Progenitor cell of endocrine pancreas (in vitro differentiated cells): ENCODE measurements at places on chromosomes 3 and 15. TPM values are rescaled to one million over a fixed set of nuclear protein-coding genes. Genes with fewer than 3 reads are reported as not detected.

Gene WNT5A
- total RNA-seq, result 5.5 and 13.8 TPM in 2 replicates

Gene APOD
- not detected in 2 replicates for total RNA-seq

Gene RTP3
- not detected in 2 replicates for total RNA-seq

DNA sequence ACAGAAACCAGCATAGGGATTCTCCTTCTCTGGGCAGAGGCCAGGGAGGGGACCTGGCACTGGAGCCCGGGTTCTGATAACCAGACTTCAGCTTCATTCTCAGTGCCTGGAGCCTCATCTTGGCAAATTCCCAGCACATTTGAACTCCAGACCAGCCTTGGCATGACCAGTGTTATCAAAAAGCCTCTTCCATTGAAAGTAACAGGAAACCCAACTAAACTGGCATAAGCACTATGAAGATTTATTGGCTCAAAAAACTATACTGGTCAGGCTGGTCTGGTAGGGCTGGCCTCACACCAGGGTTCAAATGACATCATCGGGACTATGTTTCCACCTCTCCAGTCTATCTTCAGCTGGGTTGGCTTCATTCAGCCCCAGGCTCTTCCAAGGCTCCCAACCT, 48.1 kb upstream of the THUMPD3 start:
- no peak for DNase-seq

DNA sequence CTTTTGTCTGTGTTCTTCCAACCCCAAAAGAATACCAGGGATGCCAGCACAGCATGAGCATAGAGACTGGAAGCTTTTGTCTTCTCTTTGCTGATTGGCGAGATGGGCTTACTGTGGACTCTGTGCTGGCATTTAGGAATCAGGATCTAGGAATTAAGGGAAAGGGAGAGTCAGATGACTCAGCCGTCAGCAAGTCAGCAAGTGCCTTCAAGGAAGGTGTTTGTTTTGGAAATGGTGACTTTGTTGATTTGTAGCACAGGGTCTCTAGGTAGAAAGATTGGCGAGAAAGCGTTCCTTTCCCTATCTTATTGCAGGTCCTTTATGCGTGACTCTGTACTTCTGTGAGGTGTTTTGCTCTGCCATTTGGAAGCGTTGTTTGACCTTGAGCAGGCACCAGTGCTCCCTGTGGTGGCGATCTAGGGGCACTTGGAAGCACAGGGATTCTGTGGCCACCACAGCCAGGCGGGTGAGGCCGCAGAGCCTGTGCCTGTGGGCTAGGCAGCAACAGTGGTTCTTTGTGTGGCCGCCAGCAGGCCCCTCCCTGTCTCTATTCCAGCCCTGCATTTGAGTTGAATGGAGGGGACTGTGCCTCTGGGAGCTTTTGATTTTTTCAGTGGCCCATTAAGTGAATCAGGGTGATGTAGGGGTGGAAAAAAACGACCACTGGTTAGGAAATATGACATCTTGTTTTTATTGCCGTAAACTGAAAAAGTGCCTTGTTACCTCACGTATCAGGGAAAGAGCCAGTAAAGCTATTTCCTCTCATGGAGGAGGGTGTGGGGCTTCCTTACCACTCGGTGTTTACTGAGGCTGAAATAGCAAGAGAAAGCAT, 19.0 kb downstream of the FAN1 start:
- no peak for DNase-seq

- no peak for DNase-seq
These were observed 40.9 kb upstream of the LDHAL6B start for GRCh38 chr15:59165726-59166125.

GRCh38 chr3:42827023-42827422, 17.8 kb downstream of the ACKR2 start:
- DNase-seq, result no peak

DNA sequence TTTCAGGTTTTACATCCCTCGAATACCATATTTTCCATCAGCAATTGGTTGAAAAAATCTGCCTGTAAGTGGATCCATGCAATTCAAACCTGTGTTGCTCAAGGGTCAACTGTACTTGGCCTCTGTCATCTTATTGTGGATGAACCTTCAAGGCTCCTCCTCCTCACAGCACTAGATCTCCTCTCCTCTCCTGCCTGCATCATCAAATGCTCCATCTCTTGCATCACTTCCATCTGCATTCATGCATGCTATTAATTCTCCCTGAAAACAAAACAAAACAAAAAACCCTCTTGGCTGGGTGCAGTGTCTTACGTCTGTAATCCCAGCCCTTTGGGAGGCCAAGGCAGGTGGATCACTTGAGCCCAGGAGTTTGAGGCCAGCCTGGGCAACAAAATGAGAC, 10.1 kb downstream of the BCL2L10 start:
- no peak for DNase-seq

DNA sequence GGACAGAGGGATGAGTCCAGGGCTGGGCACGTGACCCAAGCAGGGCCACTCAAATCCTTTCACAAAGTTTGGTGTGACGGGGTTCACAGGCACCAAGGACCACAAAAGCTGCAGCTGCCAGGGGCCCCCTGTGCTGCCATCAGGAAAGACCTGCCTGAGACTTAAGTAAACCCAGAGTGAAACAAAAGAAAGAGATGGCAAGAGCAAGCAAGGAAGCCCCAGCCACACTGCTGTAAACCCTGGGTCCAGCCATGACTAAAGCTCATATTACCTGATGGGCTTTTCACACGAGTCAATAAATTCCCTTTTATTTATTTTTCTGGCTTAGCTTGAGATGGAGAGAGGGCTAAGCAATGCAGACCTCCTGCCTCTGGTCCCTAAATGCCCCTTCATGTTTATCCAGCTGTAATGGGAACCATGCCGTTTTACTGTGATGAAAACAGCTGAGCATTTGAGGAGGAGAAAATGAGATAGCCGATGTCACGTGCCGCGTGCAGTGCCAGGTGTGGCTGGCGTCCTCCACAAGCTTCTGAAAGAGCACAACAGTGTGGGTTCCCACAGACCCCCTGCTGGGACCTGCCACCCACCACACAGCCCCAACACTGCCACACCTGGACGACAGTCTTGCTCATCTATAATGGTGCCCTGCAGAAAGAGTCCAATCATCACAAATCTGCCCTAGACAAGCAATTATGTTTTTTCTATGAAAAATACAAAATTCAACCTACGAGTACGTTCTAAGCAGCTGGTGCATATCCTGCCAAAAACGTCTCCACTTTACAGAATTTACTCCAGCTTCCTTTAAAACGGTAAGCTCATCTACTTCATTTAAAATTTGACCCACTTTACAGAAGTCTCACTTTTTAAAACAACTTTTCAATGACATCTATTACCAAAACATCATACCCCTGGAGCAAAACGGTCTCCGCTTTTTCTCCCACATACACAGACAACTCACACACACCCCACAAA, 34.2 kb downstream of the ADAMTS17 start:
- DNase-seq, result no peak

DNA sequence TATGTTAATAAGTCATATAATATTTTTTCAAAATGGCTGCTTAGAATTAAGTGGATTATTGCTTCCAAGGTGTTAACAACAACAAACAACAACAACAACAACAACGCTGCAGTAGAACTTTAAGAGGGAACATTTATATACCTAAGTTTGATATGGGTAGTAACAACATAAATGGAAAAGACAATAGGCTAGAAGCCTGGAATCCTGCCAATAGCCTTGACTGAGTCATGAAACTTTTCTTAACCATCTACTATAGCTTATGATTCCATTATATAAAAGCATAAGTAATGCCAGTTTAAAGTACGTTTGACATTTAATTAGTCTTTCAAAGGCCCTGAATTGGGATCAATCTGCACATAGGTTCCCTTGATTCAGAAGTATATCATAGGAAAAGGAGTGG, 31.2 kb downstream of the SATB1 start:
- no peak for DNase-seq

GRCh38 chr15:101541501-101542292, 52.2 kb upstream of the PCSK6 start:
- no peak for DNase-seq

- DNase-seq, result no peak
These were observed 500.1 kb downstream of the PYDC2 start for GRCh38 chr3:191961022-191961421.
